ENCODE measurements at places on chromosomes 4 and X.

DNA sequence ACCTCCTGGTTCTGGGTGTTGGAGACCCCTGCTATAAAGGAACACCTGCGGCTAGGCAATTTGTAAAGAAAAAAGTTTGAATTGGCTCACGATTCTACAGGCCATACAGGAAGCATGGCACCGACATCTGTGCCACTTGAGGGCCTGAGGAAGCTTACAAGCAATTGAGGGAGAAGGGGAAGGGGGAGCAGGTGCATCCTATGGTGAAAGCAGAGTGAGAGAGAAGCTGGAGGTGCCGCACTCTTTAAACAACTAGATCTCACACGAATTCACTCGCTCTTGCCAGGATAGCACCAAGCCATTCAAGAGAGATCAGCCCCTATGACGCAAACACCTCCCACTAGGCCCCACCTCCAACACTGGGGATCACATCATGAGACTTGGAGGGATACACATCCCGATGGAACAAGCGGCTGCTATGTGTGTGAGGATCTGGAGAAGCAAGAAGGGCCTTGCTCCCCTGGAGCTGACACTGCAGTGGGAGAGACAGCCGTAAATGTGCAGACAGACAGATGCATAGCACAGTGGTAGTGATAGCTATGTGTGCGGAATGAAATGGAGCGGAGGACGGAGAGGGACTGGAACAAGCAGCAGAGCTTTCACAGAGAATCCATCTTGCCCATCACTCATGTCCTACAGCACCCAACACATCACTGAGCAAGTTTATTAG lies 60.7 kb upstream of the HELT start:
- no peak for DNase-seq

GRCh38 chr4:7872264-7872771 lies 67.3 kb downstream of the AFAP1 start:
- DNase-seq, result no peak

- no peak for DNase-seq
Measured at GRCh38 chrX:141787655-141788054, 50.5 kb upstream of the MAGEC3 start.

DNA sequence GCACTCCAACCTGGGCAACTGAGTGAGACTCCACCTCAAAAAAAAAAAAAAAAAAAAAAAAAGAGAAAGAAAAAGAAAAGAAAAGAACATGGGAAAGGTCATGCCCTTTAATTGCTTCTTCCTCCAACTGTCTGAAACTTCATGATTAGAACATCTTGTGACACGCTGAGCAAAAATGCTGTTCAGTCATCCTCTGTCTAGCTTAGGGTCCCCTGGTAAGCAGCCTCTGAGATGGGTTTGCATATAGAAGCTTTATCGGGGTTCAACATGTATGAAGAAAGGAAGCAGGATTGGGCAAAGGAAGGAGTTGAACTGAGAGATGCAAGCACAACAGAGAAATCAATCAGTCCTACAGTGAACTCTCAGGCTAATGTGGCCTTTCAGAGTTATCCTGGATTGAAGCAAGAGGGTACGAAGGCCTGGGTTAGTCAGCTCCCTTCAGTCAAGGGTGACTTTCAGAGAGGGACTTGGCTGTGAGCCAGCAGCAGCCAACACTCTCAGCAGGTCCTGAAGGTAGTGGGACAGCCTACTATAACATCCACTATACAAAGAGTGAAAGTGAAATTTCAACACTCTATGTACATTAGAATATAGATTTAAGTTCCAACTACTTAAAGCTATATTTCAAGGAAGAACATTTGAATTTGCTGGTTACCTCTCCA lies 11.4 kb downstream of the MAOB start:
- DNase-seq, result no peak

GRCh38 chrX:40106676-40107290 lies 9.0 kb upstream of the BCOR start:
- no peak for DNase-seq

DNA sequence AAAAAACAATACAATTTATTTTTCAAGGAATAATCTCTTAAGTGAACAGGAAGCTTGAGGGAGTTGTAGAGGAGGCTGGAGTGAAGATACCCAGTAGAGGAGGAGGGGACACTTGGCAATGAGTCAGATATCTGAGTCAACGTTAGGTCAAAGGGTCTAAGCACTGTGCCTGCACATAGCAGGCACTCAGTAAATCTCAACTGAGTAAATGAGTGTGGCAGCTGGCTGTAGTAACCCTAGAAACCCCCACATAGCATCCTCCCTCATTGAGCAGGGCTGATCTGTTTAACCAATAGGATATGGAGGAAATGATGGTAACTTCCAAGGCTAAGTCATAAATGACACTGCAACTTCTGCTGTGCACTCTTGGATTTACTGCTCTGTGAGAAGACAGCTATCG lies 186.0 kb upstream of the FAM241A start:
- no peak for DNase-seq

DNA sequence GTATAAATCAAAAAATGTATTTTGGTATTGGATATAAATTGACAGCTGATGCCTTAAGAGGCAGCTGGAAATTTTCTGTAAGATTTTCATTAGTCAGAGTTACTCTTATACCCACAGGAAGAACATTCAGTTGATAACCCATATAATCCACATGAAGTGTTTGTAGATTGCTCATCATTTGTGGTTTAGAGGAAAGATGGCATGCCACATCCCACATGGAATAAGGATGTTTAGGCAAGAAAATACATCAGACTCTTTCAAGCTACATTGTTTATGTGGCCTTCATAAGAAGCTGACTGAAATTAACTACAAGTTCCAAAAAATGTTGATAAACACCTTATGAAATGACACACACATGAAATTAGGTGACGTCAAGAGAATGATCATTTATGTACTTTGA lies 56.6 kb downstream of the AREG start:
- no peak for DNase-seq

DNA sequence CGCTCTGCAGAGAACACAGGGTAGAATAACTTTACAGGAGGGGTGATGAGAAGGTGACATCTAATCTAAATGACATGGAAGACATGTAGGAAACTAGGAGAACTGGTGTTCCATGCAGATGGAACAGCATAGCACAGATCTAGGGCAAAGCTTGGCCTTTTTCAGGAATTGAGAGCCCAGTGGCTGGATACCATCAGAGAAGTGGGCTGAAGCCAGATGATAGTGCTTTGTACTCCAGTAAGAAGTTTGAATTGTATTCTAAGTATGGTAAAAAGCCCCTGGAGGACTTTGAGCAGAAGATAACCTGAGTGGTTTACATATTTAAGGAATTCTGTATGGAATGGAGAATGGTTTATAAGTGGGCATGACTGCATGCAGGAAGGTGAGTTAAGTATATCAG lies 32.8 kb downstream of the ENOPH1 start:
- no peak for DNase-seq

- DNase-seq, result no peak
Measured at GRCh38 chr4:123162859-123163258, 233.7 kb upstream of the SPRY1 start.

- DNase-seq, result no peak
Measured at GRCh38 chr4:186840771-186841301, 117.2 kb upstream of the FAT1 start.

- DNase-seq, result no peak
Measured at GRCh38 chrX:103540145-103540544, 20.9 kb upstream of the RAB40A start.

Data from Kasumi-1 (cell line).